ENCODE measurements at places on chromosomes 5 and 9.

DNA sequence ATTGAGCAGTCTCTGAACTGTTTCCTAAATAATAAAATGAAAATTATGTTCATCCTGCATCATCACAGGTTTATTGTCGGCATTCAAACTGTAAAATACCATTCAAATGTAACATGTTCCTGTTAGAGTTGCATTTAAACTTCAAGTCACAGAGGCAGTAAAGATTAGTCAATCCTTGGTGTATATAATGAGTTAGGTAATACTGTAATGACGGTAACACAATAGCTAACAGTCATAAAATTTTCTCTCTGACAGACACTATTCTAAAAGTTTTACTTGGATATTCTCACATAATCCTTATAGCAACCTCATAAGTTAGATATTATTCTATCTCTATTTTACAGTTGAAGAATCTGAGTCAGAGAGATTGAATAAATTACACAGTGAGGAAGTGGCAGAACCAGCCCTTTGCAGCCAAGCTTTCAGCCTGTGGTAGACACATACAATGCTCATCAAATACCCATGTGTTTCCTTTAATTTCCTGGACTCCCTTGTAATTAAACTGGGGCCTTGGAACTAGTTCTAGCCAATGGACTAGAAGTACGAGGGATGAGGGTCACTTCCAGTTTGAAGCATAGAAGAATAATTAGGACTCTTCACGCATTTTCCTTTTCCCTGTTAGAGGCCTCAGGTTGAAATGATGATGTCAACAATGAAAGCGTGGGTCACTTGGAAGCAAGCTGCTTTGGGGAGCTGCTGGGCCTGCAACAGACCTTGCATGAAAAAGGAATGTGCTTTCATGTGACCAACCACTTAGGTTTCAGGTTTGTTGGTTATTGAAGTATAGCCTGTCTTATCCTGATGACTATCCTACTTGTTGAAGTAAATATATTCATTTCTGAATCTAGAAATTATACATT is 12.3 kb upstream of the CAST start:
- no peak for DNase-seq

GRCh38 chr9:126449725-126450667 is 123.4 kb downstream of the MVB12B start:
- no peak for DNase-seq

DNA sequence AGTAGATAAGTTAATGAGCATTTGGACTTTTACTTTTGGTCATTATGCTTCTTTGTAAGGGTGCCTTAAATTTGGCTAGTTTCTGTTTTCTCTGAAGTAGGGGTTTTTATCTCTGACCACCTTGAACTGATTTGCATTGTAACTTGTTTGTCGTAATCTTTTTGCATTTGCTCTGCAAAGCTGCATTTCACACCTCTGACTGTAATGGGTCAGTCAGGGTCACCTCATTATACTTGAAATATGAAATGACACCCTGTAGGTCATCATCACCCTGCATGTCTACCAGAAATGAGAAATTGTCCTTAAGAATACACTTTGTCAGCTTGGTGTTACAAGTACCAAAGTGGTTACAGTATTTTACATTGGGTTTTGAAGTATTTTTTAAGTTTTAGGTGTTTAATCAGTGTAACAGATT is 74.0 kb downstream of the KCNN2 start:
- DNase-seq = no peak

DNA sequence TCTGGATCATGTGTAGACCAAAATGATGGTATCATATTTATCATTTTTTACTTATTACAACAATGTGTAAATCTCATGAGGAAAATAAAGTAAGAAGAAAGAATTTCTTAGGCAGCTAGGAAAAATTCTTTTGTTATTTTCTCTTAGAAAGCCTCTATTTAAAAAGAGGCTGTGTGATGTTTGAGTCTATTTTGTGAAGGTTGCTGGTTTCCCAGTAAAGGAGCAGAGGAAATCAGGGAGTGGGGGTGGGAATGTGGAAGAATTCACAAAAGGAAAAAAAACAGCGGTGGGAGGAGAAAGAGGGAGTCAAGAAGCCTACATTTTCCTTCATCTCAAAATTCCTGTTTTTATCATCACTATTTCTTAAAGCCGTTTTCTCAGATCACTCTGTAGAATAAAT is 20.1 kb downstream of the PTCH1 start:
- DNase-seq = no peak

- no peak for DNase-seq
These were observed 3.1 kb downstream of the QRFP start for GRCh38 chr9:130893341-130894101.

DNA sequence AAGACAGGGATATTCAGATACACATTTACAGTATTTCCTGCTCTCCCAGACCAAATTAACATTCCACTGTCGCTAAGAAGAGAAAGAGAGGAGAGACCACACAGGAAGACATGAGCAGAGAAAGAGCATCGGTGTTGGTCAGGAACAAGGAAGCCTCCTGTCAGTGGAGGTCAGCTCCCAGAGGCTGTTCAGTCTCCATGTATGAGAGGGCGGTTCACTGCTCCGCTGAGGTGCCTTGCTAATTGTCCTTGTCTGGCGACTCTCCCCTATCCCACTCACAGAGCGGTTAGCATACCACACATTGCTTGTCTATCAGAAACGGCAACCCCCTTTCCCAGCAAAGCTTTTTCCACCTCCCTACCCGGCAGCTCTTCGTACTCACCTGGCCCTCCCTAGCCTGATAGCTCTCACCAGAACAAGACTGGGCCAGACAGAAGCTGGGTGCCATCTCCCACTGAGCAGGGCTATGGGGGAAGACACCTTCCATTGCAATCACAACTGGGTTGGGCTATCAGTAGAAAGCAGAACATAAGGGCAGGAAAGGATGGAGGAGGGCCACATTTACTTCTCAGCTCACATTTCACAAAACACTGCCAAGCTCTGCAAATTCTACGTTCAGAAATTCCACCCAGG is 58.6 kb upstream of the LMNB1 start:
- DNase-seq = no peak

- DNase-seq = no peak
These were observed 8.9 kb downstream of the ZNF366 start for GRCh38 chr5:72498284-72498683.

- DNase-seq = no peak
These were observed 134.1 kb downstream of the ACTBL2 start for GRCh38 chr5:57348376-57349140.

DNA sequence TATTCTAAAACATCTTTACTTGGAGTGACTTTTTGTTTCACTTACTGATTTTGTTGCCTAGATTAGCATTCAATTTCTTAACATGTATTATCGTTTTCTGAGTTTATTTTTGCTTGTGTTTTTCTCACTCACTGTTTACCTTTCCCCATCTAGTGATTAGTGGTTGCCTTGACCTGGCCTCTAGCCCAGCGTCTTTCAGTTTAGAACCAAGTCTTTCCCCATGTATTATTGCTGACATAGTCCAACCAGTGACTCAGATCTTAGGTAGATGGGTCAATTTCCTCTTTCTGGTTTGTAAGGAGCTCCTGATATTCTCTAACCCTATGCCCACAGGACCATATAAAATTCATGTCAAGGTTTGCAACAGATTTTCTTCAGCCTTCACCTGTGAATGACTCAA is 135.5 kb downstream of the PRR16 start:
- no peak for DNase-seq

GRCh38 chr5:54988817-54989216 is 3.4 kb upstream of the ESM1 start:
- no peak for DNase-seq

GRCh38 chr5:164002214-164002613 is 496.8 kb downstream of the MAT2B start:
- no peak for DNase-seq

- no peak for DNase-seq
These were observed 148.8 kb upstream of the ZNF608 start for GRCh38 chr5:124895236-124895635.

- DNase-seq = no peak
These were observed 58.2 kb downstream of the EHMT1 start for GRCh38 chr9:137676998-137677397.

- no peak for DNase-seq
These were observed 23.3 kb downstream of the TNFAIP8 start for GRCh38 chr5:119379096-119379495.

DNA sequence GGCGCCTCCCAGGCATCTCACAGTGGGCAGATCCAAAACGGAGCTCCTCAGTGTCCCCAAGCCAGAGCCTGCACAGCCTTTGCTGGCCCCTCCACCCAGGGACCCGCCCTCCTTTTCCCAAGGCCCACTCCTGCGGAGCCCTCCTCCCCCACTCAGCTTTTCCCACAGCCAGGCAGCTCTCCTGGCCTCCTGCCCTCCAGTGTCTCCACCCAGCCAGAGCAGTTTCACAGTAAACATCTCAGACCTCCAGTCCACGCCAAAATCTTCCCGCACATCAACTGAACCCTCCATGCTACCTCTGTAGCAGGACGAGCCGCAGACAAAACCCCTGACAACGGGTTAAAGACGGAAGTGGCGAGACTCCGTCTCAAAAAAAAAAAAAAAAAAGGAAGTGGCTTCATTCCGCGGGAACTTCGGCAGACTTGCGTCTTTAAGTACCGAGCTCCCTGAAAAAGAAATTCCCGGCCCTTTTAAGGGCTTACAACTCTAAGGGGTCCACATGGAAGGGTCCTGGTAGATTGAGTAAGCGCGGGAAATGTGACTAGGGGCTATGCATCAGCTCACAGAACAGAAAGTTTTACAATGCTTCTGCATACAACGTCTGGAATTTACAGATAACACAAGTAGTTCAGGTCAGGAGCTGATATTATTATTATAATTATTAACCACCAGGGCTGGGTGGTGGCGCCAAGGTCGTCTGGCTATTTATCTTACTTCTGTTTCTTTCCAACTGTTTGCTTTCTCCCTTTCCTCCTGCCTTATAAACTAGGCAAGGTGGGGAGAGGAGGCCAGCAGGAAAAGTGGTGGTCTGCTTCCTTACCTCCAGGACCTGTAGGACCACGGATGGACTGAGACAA is 11.4 kb upstream of the GRIN1 start:
- DNase-seq = no peak

- DNase-seq = peak; percentile 95
These were observed 75.4 kb downstream of the NFIB start for GRCh38 chr9:14238518-14238917.

GRCh38 chr9:137136261-137136880 is 2.6 kb upstream of the GRIN1 start:
- no peak for DNase-seq

DNA sequence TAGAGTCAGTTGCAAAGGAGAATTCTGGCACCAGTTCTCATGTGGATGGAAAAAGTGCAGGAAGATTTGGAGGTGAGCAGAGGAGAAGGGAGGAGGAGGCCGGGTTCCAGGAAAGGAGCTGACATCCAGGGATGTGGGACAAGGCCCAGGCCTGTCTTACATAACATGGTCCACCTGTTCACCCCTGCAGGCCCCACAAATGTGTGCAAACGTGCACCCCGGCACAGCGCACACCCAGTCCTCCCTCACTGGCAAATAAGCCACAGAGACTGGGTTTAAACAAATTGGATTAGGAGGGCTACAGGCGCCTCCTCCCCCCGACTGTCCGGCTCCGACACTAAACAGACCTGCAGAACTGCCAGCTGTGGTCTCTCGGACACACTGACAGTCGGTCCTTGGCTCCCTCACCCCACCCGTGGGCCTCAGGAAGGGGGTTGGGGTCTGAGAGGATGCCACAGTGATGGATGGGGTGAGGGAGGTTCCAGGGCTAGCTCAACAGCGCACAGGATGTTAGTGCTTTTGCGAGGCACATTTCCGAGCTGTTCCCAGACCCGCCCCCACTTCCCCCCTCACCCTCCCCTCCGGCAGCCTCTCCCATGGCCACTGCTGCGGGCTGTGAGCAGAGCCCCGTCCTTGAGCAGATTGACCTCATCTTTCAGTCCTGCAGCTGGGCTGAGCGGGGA is 43.4 kb upstream of the IL17B start:
- DNase-seq = peak; percentile 64

DNA sequence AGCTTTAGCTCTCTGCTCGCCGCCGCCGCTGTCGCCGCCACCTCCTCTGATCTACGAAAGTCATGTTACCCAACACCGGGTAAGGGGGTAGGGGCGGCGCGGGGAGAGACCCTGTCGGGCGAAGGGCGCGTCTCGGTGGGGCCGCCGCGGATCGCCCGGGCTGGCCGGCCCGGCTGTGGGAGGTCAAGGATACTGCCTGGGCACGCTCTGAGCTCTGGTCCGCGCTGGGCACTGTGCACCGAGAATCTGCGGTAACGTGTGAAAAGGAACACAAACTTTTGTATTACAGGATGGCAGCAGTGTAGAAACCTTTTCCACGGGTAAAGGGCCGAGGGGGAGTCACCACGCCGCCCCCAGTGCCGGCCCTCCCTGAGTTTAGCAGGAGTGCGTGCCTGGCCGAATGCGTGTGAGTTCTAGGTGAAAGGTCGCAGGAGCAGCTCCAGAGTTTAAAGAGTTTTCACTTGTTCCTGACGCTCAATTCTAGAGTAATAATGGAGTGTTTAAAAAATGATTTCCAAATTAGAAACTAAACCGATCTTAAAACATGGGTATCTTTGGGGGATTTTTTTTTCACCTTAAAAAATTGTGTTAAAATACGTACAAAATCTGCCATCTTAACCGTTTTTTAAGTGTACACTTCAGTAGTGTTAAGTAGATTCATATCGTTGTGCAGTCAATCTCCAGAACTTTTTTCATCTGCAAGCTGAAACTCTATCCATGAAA is at the start of gene HSDL2:
HSDL2 (plus strand) TSS at position 7 of the 723 bp plus-strand sequence; CDS start at position 63, 56 bp downstream.
- peak; percentile 54 for DNase-seq

- no peak for DNase-seq
These were observed 79.7 kb downstream of the HMCN2 start for GRCh38 chr9:130345009-130345896.

- DNase-seq = peak; percentile 14
These were observed 319.4 kb downstream of the TLR4 start for GRCh38 chr9:118023644-118024043.

Measured in dermis microvascular lymphatic vessel endothelial cell (primary cell).